ENCODE measurements at places on chromosomes 16 and 17.

GRCh38 chr17:2798678-2799077 is 2.4 kb downstream of the RAP1GAP2 start:
- DNase-seq, result no peak

DNA sequence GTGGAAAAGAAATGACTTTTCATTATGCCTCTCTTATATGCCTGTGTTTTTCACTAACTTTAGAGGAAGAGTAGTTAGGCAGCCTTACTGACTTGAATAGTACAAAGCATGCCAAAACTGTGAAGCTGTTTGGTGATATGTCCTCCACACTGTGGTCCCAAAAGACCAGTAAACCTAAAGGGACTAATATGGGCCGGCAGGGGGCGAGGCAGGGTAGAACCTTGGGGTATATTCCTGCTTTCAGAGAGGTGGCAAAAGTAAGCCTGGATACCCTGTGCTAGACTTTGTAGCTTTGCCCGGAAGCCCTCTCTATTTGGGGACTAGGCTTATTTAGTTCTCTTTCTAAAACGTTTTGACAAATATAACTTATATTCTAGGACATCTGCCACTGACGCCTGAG is 36.5 kb upstream of the VWA3A start:
- DNase-seq, result no peak

DNA sequence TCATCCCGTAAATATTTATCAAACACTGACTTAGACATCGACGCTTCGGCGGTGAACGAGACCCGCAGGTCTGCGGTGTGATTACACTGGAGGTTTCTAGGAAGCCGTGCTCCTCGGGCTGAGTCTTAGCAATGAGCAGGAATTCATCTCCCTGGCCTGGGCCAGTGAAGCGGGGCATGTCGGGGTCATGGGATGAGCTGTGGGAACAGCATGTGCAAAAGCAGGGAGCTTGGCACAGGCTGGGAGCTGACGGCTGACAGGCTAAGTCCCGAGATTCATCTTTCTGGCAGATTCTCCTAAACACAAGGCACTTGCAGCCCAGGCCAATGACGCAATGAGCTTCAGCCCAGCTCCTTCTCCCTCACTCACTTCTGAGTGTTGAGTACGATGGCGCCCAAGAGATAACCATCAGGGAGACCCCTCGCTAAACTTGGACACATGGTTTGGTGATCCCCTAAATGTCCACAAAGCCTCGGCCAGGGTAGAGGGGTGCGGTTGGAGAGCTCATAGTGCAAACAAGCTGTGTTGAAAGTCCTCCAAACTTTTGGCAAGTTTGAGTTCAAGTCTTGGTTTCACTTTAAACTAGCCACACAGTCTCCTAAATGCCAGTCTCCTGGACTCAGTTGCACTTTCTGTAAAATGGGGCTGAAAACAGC is 12.8 kb downstream of the CRISPLD2 start:
- no peak for DNase-seq

DNA sequence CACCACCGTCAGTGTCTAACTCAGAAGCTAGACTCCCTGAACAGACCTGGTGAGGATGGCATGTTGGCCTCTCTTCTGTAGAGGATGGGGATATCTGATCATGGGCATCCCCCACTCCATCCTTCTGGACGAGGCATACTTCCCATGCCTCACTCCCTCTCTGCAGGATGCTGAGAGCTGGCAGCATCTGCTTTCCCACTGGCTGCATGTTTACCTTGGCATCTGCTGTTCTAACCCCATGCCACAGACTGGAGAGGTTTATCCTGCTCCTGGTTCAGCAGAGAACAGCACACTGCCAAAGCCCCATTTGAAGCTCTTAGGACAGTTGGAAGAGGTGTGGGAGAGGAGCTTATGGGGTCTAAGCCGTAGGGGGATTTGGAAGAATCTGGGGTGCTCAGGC is 46.0 kb downstream of the YPEL2 start:
- no peak for DNase-seq

DNA sequence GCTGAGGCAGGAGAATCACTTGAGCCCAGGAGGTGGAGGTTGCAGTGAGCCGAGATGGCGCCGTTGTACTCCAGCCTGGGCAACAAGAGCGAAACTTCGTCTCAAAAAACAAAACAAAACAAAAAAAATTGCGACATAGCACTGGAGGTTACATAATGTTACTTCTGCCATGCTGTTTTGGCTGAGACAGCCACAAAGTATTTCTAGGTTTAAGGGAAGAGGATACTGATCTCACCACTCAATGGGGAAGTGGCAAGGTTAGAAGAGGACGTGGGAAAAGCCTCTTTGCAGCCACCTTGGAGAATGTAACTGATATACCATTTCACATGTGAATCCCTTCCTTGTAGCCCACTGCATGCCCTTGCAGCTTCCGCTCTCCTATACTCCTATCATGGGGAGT is 131.2 kb upstream of the NLRP1 start:
- DNase-seq, result no peak

- no peak for DNase-seq
Measured at GRCh38 chr16:57474671-57475661, 11.3 kb downstream of the DOK4 start.

DNA sequence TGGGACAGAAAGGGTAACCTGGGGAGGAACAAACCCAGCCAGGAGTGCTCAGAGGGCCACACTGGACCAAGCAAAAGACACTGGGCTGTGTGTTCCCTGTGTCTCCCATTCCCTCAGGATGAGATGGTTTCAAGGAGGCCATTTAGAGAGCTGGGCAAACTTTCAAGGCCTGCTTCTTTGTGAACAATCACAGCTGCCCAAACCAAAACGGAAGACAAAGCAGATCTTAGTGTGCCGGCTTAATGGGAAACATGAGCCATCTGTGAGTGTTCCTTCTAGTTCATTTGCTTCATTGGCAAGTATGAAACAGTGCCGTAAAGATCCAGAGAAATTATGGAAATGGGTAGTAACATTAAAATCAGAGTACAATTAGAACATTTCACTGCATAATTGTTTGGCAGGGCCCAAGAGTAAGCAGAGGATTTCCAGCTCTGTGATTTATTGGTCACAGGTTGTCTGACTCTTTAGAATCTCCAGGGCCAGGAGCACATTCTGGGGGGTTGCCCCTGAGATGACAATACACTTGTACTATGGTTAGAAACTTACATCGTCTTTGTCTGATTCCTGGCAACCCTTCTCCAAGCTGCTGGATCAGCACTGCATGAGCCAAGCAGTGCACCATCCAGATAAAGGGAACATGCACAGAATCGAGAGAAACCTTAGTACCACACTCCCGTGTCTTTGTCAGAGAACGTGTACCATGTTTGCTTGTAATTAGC is 412.1 kb downstream of the RBFOX1 start:
- no peak for DNase-seq

DNA sequence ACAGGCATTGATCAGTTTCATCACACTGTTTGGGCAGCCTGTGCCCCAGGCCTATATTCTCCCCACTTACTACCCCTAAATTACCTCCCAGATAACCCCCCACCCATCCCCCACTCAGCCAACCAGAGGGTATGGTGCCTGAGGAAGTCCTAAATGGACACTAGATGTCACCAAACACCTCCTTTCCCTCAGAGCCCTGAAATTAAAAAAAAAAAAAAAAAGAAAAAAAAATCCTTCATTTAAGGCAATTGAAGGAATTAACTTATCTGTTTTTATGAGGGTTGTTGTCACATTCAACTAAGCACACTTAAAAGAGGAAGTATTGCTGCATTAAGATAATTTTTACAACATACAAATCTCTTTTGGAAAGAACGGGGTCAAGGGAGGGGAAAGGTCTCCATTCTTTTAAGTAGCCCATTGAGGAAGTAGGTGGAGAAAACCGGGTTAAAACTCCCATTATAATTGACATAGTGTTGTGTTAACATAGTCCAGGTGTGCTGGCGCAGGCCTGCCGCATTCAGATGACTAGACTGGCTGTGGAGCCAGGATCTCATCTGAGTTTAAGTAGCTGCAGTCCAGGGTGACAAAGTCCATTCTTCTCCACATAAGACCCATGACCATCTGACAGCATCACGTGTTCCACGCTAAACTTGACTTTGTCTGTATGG is 46.3 kb downstream of the SNX11 start:
- DNase-seq, result no peak

- no peak for DNase-seq
Measured at GRCh38 chr16:82111944-82112343, 58.1 kb downstream of the MPHOSPH6 start.

Data from activated T-cell treated with anti-CD3 and anti-CD28 coated beads, Interleukin-2, amount 50 U/mL, for 24 hours (primary cell).